ENCODE measurements at places on chromosomes 12 and 14. TPM values are rescaled to one million over a fixed set of nuclear protein-coding genes. Genes with fewer than 3 reads are reported as not detected.

- no peaks in the 10 kb centered on the region for H3K27me3 ChIP-seq
- no peak for DNase-seq
- H3K4me1 ChIP-seq = no peaks in the 10 kb centered on the region
- no peaks in the 10 kb centered on the region for H3K36me3 ChIP-seq
Measured at GRCh38 chr12:16849473-16849872, 243.5 kb upstream of the LMO3 start.

DNA sequence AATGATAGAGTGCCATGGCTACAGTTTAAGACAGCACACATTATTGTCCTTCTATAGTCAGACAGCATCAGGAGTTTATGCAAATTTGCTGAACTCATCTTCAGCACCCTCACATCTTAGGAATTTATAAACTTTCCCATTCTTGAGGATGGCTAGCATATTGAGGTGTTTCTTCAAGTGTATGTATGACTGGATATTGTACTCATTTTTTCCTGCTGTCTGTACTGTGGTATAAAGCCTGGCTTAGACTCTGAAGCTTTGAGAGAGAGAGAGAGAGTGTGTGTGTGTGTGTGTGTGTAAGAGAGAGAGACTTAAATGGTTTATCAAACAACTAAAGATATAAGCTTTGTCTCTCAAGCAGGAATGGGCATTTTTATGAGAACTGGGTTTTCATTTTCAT, 161.6 kb downstream of the PIK3C2G start:
- no peak for DNase-seq
- H3K4me3 ChIP-seq = no peak overlapping the region
- H3K4me1 ChIP-seq = no peaks in the 10 kb centered on the region

DNA sequence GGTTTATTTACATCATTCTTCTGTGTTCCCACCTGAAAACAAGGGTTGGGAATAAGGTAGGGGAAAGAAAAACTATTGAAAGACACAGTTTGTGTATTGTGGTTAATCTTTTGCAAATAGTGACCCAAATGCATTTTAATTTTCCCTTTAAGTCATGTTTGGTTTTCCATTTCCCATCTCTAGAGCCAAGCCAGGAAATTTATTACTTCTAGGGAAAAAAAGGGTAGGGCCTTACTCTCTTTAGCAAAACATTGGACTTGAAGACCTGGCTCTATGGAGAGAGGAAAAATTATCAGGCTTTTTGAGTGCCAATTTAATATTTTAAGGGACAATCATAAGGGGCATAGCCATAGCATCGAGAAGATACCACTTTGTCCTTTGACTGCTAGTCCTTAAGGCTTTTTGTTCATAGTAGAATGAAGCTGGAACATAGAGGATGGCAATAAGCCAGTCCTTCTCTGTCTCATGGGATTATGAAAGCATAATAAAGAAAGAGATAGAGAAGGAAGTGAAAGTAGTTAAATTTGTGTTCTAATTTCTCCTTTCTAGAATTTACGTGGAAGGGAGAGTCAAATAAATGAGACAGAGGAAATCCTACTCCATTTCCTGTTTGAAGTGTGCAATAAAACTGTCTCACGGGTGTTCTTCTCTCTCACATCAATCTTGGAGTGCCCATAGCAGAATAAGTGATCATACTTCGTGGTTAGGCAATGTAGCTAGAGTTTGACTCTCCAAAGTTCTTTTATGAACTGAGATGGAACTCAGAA, 50.9 kb upstream of the PPFIA2 start:
- DNase-seq = no peak

DNA sequence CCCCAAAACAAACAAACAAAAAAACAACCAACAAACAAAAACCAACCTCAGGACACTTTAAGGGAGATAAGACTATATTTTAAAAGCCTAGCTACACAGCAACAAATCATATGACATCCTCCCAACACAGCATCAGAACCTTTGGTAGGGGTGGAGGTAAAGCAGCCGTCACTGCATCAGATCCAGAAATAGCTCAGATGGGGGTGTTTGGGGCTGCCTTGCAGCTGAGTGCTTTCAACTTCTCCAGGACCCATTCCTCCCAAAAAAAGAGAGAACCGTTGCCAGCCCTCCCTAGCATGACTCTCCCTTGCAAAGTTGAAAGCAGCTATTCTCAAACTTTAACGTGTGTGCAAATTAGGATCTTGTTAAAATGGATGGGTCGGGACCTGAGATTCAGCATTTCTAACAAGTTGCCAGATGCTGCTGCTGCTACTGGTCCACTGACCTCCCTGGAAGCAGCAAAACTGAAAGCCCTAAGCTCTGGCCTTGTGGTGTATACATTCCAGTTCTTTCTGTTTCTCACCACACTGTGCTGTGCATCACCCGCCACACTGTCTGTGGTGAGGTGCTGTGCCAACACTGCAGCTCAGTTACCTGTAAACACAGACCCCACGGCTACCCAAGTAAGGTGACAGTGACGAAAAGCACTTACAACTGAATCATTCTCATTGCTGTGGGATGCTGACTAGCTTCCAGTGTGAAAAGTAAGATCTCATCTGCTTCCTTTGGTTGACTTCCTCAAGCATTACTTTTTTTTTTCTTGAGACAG, 54.0 kb downstream of the SLC38A1 start:
- peaks cover 71% of the 10 kb centered on the region for H3K4me1 ChIP-seq
- peak; percentile 74 for DNase-seq

PLCZ1 gene
- not detected for polyA plus RNA-seq

GRCh38 chr12:55718015-55718414, 2.2 kb downstream of the BLOC1S1 start:
- peak overlapping the region; percentile 82 for H3K4me3 ChIP-seq
- H3K27me3 ChIP-seq = no peaks in the 10 kb centered on the region
- H3K36me3 ChIP-seq = peaks cover 2% of the 10 kb centered on the region
- DNase-seq = no peak

HNRNPA1 gene
- 1,103 TPM for polyA plus RNA-seq

Data from stomach (tissue), 19 donors.